Activated CD8-positive, alpha-beta memory T cell treated with anti-CD3 and anti-CD28 coated beads for 1 hour (primary cell): ENCODE measurements at places on chromosomes 5 and 9.

DNA sequence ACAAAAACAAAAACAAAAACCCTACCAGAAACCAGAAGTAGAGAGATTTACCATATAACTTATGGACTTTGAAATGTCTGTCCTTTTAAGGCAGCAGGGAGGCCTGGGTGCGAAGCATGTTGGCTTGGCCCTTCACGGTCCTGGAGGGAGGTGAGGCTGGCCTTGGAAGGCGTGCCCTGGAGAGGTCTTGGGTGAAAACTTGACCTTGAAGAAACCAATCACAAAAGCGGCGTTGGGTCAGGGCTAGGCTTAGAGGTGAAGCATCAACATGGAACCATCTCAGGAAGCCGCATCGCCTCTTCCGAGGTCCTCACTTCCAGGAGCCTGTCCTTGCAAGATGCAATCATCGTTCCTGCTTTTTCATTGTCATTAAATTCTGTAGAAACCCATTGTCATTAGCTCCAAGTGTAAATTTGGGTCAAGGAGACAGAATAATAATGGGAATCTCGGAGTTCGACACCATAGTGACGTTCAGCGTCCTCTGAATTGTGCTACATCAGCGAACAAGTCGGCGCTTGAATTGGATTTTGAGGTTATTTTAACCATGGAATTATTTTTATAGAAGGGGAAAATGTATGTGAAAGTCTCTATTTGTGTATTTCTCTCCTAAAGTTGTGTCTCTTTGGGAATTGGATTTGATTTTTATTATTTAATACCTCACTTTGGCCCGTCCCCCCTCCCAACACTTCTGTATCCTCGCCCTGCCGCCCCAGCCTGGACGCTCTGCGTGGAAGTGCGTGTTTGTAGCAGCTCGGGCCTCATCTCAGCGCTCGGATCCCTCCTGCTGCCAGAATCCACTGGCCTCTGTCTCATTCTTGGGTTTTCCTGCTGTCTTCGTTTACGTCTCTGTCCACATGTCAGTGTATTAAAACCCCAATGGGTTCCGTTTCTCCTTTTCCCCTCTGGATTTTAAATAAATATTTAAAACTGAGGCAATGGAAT is 11.1 kb upstream of the ORM1 start:
- no peak for DNase-seq

- no peak for DNase-seq
Measured at GRCh38 chr5:36763454-36763853, 113.1 kb upstream of the NIPBL start.

DNA sequence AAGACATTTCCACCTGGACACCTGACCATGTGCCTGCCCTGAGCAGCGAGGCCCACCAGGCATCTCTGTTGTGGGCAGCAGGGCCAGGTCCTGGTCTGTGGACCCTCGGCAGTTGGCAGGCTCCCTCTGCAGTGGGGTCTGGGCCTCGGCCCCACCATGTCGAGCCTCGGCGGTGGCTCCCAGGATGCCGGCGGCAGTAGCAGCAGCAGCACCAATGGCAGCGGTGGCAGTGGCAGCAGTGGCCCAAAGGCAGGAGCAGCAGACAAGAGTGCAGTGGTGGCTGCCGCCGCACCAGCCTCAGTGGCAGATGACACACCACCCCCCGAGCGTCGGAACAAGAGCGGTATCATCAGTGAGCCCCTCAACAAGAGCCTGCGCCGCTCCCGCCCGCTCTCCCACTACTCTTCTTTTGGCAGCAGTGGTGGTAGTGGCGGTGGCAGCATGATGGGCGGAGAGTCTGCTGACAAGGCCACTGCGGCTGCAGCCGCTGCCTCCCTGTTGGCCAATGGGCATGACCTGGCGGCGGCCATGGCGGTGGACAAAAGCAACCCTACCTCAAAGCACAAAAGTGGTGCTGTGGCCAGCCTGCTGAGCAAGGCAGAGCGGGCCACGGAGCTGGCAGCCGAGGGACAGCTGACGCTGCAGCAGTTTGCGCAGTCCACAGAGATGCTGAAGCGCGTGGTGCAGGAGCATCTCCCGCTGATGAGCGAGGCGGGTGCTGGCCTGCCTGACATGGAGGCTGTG is 32.4 kb downstream of the CXXC5 start:
- DNase-seq = no peak

DNA sequence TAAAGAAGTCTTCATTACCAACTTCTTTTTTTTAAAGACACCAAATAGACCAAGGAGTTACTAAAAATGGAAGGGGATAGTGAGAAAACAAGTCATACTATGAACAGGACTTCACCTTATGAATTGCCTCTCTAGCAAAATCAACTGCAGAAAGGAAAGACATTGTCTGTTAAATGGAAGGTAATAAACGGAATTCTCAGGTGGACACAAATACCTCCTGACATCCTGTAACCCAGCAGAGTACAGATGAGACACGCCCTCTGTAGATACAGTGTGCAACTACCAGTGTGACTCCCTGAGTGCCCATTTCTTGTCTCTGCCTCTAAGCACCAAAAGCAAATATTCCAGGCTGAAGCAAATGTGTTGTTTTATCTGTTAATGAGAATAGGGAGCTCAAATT is 12.2 kb upstream of the PLPP1 start:
- DNase-seq = no peak

DNA sequence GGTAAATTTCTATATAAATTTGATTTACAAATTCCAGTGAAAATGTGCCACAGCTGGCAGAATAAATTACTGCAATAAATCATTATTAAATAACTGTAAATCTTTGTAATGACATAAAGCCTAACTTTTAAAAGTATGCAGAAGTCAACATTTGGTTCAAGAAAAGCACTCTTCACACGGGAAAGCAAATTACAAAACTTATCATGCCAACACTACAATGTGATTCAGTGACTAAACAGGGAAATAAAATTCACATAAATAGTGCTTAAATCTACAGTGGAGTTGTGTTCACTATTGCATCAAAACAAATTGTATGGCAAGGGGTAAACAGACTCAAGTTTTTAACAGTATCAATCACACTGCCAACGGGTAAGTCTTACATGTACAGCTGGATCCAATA is 117.2 kb downstream of the BNC2 start:
- DNase-seq = no peak

- DNase-seq = no peak
Measured at GRCh38 chr5:162096448-162096847, 28.9 kb downstream of the GABRG2 start.

GRCh38 chr5:102893942-102894341 is 138.8 kb downstream of the PAM start:
- DNase-seq = no peak

- no peak for DNase-seq
Measured at GRCh38 chr5:177457852-177458681, 11.5 kb downstream of the PRR7 start.

GRCh38 chr5:1465966-1466471 is 20.8 kb upstream of the SLC6A3 start:
- DNase-seq = no peak

DNA sequence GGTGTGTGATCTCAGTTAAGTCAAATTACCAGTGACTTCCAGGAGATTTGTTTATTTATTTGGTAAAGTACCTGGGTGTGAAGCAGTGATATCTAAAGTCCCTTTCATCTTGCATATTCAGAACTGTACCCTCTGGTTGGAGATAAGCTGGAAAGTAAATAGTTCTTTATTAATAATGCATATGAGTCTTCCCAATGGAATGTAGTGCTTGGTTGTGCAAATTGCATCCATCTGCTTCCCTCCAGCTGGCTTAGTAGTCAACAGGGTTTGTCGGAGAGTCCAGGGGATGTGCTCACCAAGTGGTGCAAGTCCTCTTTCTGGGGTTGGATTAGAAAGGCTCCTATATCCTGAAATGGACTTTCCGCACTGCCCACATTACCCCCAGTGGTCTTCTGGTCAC is 42.0 kb downstream of the TRPM3 start:
- DNase-seq = no peak

DNA sequence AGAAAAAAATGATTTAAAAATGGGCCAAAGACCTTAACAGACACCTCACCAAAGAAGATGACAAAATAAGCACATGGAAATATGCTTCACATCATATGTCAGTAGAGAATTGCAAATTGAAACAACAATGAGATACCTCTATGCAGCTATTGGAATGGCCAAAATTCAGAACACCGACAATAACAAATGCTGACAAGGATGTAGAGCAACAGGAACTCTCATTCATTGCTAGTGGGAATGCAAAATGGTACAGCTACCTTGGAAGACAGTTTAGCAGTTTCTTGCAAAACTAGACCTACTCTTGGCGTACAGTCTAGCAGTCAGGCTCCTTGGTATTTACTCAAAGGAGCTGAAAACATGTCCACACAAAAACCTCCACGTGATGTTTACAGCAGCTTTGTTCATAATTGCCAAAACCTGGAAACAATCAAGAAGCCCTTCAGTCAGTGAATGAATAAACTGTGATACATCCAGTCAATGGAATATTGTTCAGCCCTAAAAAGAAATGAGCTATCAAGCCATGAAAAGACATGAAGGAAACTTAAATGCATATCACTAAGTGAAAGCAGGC is 10.5 kb upstream of the MVB12B start:
- DNase-seq = no peak

- no peak for DNase-seq
Measured at GRCh38 chr9:36486329-36486932, 86.3 kb upstream of the MELK start.
